ENCODE measurements at places on chromosomes 12 and 14.

- DNase-seq, result no peak
Observed at GRCh38 chr12:99138393-99138792, 493.3 kb downstream of the APAF1 start.

GRCh38 chr12:83181074-83181473 is 494.4 kb downstream of the TMTC2 start:
- no peak for DNase-seq

GRCh38 chr12:6603095-6603567 is 4.0 kb downstream of the CHD4 start:
- DNase-seq, result peak; percentile 52

GRCh38 chr14:97539884-97540283 is 742.7 kb downstream of the VRK1 start:
- no peak for DNase-seq

- no peak for DNase-seq
Observed at GRCh38 chr12:3197131-3197818, 120.1 kb downstream of the TSPAN9 start.

GRCh38 chr14:50082308-50082742 is 34.0 kb downstream of the VCPKMT start:
- DNase-seq, result peak; percentile 75

DNA sequence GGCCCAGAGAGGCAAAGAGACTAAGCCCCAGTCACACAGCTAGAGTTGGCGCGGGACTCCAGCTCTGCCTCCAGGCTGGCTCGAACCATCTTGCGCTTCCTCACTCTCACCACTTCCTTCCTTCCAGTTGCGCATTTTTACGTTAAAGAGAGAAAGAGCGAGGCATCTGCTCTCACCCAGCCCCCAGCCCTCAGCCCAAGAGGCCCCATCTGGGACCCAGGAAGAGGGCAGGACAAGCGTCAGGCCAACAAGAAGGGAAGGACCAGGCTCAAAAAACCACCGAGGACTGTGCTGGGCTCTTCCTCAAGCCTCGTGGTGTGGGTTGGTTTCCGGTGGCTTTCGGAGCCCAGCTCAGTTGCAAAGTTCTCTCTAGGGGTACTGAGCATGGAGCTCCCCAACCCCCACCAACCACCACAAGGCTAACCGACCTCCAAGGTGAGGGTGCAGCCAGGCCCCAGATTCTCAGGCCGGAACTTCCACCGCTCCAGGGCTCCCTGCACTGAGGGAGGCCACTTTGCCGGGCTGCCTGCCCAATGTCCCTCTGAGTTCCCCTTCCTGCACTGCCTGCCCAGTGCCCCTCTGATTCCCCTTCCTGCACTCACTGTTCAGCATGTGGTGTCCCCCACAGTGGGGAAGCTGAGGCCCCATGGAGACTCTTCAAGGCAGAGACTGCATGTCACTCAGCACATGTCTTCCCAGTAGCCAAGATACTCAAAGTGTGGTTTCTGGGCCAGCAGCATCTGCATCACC is 35.9 kb downstream of the TESC start:
- peak; percentile 91 for DNase-seq

- no peak for DNase-seq
Observed at GRCh38 chr12:64616201-64616600, 5.9 kb downstream of the RASSF3 start.

DNA sequence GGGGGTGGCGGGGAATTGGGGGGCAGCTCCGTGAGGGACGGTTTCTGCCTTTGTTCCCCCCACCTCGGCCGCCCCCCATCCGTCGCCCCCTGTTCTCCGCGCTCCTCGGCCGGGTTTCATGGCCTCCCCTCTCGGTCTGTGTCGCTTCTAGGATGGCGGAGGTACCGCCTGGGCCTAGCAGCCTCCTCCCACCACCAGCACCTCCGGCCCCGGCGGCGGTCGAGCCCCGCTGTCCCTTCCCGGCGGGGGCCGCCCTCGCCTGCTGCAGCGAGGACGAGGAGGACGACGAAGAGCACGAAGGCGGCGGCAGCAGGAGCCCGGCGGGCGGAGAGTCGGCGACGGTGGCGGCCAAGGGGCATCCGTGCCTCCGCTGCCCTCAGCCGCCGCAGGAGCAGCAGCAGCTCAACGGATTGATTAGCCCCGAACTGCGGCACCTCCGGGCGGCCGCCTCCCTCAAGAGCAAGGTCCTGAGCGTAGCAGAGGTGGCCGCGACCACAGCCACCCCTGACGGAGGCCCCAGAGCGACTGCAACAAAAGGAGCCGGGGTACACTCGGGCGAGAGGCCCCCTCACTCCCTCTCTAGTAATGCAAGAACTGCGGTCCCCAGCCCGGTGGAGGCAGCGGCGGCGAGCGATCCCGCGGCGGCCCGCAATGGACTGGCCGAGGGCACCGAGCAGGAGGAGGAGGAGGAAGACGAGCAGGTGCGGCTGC is 575 bp downstream of the NAA30 start:
- peak; percentile 64 for DNase-seq

DNA sequence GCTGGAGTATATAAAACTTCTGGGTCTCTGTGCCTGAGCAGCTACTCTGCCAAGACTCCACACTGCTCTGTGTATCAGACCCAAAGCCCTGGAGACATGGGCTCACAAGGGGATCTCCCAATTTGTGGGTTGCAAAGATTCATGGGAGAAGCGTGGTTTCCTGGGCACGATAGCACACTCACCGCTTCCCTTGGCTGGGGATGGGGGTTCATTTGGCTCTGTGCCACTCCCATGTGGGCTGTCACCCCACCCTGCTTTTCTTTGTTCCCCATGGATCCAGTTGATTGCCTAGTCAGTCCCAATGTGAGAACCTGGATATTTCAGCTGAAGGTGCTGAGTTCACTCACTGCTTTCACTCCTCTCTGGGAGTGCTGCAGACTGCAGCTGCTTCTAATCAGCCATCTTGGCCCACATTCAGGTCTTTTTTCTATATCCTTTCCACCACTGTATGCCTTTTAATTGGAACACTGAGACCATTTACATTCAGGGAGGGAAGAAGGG is 40.0 kb upstream of the PCNX4 start:
- no peak for DNase-seq

DNA sequence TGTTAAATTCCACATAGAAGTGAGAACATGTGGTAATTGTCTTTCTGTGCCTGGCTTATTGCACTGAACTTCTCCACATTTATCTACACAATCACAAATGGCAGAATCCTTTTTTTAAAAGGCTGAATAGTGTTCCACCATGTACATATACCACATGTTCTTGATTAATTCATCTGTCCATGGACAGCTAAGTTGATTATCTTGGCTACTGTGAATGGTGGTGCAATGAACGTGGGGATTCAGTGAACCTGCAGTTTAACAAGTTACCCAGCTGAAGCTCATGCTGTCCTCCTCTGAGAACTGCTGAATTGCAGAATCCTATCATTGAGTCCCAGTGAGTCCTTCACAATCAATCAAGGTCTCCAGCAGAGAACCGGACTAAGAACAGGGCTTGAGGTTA is 74.9 kb downstream of the TBK1 start:
- no peak for DNase-seq

DNA sequence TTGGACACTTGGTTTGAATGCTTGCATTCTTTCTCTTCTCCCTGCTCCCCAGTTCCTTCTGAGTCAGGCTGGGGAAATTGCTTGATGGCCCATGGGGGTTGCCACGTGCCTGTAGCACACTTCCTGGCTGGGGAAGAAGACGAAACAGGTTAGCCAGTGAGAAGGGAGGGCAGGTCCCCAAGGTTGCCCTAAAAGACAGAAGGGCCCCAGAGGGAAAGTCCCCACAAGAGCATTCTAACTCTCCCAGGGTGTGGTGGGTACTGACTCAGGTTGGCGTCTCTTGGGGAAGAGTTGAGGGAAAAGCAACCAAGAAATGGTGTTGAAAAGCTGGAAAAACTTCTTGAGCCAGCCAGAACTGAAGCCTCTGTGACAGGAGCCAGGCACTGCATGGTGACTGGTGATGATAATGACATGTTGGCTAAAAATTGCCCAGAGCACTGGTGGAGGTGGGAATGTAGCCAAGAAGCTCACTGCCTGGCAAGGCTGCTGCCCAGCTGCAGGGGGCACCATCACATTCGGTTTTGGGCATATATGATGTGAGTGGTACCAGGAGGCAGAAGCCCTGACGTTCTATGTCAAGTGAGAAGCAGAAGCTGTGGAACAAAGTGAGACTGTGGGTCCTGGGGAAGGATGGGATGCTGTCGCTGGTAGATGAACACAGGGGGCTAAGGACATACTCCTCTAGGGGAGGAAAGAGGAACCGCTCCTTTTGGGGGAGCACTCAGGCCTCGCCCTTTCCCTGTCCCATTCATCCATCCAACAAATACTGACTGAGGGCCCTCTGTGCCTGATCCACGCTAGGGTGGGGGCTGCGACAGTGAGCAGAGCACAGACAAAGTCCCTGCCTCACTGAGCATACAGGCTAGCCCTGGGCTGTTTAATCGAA is 8.1 kb upstream of the RABGGTA start:
- DNase-seq, result peak; percentile 53

DNA sequence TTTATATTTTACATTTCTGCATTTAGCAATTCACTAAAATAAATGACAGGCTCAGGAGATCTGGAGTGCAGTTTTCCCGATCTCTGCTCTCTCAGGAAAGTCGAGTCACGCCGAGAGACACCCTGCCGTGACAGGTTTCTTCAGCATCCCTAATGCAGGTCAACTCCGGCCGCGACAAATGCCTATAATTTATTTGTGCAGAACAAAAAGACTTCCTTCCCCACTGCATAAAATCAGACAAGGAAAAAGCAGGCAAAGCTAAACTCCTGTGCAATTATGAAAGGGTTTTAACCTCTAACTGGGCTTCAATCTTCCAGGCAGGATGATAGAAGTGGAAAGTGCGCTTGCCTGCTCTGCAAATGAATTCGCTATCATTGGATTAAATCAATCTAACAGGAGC is 28.1 kb downstream of the SPRING1 start:
- DNase-seq, result no peak

DNA sequence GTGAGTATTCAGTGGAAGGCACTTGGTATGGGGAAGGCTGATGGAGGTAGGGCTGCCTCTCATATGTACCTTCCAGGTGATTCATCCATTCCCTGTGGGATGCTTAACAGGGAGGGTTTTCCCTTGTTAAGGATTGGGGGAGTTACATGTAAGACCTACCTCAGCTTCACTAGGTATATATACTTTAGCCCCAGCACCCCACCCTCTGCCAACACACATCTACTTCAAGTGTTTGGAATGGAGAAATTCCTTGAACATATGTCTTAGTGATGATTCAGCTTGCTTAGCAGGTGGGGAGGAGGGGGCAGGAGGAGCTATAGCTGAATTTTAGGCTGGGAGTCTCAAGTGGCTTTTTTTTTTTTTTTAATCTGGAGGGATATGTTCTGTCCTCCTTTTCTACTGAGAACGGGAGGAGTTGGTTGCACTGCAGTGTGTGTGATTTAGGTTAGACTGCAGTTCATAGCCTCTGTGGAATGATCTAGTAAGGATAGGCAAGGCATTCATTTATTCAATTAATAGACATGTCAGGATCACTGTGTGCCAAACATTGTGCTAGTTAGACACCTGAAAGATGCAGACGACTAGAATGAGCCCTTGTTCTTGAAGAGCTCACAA is 1.7 kb downstream of the PIP4K2C start:
- no peak for DNase-seq

DNA sequence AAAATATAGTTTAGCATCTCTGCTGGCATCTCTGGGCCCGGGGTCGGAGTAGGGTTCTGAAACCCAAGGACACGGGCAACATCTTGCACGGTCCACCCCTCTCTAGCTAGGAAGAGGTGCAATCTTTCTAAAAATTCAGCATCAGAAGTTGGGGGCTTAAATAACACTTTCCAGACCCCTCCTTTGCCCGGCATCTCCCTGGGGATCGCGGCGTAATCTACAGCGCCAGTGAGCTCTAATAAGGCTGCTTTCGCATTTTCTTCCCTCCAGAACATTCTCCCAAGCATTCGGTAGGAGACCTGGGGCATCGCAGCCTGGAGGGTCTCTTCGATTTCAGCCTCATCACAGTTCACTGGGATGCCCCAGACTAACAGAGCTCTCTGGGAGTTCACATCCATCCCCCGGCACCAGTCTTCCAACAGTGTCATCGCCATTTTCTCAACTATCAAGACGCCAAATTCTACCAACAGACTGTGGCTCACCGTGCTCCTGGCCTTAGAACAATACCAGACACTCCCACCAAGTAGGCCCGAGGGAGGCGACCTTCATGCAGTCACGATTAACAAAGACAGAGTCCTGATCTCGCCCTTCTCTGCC is 880 bp downstream of the PNMA1 start:
- DNase-seq, result no peak

DNA sequence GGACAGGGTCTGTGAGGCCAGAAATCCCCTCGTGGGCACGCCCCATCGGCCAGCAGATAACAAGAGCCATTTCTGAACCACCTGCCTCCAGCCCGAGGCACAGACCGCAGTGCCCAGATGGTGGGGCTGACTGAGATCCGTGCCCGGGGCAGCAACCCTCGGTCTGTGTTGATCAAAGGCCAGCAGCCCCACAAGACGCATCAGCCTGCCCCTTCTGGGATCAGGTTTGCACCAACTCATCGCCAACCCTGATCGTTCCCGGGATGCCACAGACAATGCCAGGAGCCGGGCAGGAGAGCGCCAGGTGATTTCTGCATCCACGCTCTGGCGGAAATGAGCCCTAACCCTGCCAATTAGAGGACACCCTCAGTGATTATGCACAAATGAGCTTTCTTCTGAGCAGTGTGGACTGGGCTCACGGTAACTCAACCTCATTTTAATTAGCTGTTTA is 64.5 kb downstream of the TESC start:
- DNase-seq, result no peak

DNA sequence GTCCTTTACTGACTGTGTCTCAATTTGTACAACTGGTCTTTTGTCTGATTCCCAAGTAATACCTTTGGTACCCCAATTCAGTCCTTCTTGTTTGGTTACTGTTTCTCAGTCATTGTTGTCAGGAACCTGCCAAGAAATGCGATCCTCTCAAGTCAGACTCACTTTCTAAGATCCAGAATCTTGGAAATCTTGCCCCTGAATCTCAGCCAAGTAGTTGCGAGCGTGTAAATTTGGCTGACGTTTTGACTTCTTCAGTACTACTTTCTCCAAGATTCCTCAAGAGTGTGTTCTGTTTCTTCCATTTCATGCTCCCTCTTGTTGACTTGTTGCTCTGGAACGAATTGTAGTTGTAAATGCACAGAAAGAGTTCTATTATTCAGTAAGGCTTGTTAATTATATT is 114.0 kb downstream of the MSRB3 start:
- DNase-seq, result no peak

DNA sequence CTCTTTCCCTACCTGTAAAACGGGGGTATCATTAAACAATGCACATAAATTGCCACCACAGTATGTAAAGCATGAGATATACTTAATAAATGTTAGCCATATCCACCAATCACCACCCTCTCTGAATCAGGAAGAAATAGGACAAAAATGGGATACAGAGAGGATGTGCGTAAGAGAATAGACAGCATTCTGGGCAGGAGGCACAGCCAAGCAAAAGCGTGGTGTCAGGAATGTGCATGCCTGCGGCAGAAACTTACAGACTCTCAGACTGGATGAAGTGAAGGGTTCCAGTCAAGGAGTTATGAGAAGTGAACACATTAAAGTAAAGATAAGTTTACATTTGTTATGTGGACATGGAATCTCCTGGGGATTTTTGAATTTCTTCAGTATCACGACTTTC is 121.7 kb upstream of the MDM1 start:
- DNase-seq, result no peak

Measured in activated CD8-positive, alpha-beta memory T cell treated with anti-CD3 and anti-CD28 coated beads, Interleukin-2, amount 10 ng/mL, durations not matched to agents 7 days and 5 days (primary cell).